ENCODE measurements at places on chromosomes 7 and 10.

- no peak for DNase-seq
These were observed 42.8 kb upstream of the POM121L12 start for GRCh38 chr7:52992479-52993162.

GRCh38 chr10:12941966-12942365 lies 59.5 kb downstream of the CCDC3 start:
- no peak for DNase-seq

DNA sequence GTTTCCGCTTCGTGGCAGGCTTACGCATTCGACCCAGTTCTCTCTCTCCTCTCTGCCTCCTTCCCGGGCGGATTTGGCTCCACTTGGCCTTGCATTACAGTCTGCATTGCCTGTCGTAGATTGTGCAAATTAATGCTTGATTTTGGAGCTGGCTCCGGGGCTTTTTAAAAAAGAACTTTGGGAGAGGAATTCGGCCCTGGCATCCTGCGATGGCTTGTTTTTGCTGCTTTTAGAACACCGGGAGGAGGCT lies 767 bp downstream of the EIF4EBP2 start:
- DNase-seq = no peak

GRCh38 chr7:95421000-95421846 lies 13.6 kb downstream of the PON2 start:
- no peak for DNase-seq

DNA sequence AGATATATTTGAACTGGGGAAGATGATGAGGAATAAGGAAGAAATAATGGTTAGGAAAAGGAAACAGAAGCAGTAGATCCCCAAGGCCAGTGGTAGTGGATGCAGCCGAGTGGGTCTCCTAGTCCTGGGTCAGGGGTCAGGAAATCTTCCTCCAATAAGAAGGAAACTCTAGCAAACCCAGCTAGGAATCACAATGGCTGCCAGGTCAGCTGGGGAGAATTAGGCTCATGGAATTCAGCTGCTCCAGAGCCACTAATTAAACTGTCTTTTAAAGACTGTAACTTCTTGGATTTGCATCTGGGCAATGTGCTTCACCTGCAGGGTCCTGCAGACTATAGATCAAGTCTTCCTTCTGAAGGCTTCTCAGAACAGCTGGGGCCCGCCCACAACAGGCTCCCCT lies 644.4 kb downstream of the KCNMA1 start:
- DNase-seq = no peak

DNA sequence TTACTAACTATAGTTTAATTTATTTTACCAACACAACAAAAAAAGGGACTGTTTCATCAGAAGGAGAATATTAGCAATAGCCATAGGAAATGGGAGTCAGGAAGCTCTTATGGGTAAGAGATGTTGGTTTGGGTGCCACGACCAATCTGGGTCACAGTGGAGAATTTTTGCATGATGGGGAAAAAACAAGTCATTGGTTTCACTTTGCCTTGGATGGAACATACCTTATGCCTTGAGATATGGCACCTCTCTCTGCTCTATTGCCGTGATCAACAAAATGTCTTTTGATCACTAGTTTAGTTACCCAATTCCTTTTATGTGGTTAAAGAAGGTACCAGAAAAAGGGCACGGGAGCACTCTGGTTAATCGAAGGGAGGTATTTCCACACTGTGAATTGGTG lies 48.2 kb downstream of the PNLIPRP3 start:
- DNase-seq = no peak

GRCh38 chr7:30761214-30762156 lies 9.6 kb downstream of the INMT start:
- no peak for DNase-seq

GRCh38 chr10:112421731-112422130 lies 25.0 kb downstream of the ZDHHC6 start:
- DNase-seq = no peak

DNA sequence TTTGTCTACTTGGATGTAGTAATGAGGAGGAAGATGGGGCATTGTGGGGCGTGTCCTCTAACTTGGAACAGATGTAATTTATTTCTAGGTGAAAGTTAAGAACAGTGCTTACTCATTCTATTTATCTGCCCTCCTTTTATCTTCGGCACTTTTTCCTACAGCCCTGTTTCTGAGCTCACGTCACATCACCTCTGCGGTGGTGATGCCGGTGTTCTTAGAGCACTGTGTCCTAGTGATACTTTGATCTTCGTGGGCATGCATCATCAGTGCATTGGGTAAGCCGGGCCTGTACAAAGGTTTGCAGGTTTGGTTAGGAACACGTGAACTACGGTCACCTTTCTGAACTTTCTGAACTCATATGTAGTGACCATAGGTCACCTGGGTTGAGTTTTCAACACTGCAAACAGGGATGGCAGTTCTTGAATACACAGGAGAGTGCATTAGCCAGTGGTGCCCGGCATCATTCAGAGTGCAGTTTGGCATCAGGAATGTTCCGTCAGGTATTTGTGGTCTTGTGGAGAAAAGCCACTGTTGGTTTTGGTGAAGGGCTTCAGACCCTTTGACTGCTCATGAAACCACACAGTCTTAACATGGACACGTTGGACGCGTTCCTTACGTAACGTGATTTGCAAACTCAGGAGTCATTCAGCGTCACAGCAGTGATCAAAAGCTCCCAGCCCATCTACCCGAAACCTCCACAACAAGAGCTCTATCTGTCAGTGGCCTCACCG lies 5.6 kb downstream of the POR start:
- no peak for DNase-seq

DNA sequence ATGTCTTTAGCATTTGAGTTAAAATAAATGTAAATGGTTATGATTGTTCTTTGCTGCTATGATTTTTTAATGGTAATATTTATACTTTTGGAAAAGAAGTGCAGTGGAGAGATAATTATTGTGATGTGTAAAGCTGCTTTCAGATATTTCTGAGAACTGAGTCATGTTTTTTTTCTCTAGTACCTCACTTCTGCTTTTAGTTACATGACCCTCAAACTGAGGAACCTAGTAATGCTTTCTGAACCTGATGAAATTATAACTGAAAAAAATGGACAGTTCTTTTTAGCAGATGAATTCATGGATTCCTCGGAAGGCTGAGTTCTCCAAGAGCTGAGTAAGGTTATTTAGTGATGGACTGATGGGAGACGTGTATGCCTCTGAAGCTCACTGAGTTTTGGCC lies 167.8 kb downstream of the CDCA7L start:
- DNase-seq = no peak

DNA sequence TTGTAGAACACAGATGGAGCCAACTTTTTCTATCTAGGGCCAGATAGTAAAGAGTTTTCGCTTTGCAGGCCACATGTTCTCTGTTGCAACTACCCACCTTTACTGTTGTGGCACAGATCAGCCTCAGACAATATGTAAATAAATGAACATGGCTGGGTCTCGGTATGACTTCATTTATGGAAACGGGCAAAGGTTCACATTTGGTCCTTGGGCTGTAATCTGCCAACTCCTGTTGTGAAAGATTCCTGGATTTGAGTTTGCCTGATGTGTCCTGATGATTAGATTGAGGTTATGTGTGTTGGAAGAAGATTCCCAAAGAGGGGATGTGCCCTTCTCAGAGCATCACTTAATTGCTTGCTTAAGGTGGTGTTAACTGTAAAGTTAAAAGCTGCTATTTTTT lies 38.2 kb downstream of the RBM20 start:
- DNase-seq = no peak

DNA sequence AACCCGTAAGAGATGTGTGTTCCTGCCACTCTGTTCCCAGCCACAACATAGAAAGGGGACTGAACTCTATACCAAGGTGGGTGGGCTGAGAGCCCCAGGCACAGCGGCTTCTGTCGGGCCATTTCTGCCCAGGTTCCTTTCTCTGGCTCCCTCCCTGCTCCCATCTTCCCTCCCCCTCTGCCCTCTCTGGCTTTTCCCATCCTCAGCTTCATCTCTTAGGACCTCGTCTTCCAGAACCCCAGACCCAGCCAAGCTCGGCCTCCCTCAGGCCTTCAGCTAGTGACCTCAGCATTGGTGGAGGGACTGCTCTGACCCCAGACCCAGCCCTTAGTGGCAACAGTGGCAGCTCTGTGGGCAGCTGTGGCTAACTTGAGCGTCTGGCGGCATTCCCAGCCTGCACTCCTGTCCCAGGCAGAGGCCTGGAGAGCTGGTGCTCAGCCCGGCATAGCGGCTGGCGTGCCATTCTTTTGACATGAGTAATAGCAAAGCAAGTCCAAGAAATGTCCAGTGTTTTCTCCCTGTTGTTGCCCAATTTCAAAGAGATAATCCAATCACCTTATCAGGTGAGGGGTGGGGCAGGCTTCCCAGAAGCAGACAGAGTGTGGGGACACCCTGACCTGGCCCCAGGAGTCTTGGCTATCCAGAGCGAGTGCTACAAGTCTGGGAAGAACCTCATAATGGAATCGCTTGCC lies 15.9 kb downstream of the PTPRE start:
- DNase-seq = no peak

DNA sequence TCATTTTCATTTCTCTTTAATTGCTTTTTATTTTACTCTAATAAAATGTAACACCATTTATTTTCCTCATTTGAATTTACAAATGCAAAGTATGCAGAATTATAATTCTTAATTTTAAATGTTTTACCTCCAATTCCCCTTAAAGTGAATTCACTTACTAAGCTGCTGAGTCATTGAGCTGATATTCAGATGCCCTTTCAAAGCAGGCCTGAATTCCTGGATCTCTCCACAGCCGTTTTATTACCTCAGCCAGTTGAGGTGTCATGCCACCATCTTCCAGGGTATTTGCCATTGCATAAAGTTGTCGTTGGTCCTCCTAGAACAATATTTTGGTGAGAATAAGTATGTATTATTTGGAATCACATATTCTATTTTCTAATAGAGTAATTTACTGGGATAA lies 33.2 kb downstream of the GNAT3 start:
- no peak for DNase-seq

DNA sequence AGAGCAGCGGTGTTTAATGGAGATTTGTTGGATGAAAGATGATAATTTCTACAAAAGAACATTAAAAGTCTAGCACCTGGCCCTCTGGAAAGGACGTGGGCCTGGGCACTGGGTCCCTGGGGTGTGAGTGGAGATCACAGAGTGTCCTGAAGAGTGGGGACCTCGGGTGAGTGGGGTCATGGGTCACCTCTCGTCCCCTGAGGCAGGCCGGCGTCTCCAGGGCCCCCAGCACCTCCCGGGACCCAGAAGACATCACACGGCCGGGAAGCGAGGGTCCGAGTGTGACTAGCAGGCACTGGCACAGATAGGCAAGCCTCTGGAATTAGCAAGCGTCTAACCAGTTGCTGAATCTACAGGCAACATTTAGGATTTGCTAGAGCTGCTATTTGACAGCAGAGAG lies 257.2 kb downstream of the MAD1L1 start:
- no peak for DNase-seq

GRCh38 chr10:85262992-85263391 lies 934.6 kb downstream of the CCSER2 start:
- no peak for DNase-seq

GRCh38 chr10:102413053-102413705 lies 5.4 kb downstream of the PSD start:
- DNase-seq = no peak

DNA sequence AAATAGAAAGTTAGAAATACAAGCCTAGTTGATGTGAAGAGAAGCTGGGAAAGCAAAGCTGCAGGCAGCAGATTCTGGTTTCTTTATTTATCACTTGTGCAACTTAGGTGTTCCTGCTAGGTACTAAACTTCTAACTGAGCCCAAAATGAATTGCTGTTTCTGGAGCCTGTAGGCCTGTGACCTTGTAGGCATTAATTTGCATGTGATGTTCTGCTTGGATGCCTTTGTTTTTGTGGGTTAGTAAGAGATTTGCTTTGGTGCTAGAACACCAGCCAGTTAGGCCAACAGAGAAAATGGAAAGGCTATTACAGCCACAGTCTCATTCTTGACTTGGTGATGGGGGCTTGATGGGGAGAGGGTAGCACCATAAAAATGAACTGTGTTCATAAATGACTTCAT lies 370.7 kb downstream of the PPP1R3A start:
- no peak for DNase-seq

GRCh38 chr7:5657901-5658300 lies 123.6 kb downstream of the RNF216 start:
- DNase-seq = no peak

GRCh38 chr7:1290026-1290678 lies 57.5 kb downstream of the UNCX start:
- DNase-seq = no peak

DNA sequence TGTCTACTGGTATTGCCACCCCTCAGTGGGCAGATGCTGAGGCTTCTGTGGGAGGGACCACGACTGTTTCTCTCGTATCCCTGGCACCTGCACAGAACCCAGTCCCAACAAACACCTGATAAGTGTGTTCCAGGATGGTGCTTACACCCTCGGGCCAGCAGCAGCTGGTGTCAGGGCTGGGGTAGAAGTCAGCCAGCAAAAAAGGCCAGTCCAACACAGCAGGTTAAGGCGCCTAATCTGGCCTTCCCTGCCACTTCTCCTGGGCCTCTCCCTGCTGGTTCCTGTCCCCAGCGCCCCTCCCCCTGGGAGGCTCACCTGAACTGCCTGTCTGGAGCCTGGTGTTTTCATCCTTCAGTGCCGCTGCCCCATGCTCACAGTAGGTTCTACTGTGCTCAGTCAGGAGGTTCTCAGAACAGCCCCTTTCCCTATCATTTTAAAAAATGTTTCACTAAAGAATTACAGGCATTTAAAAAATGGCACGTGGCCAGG lies 20.0 kb downstream of the PODXL start:
- DNase-seq = no peak

DNA sequence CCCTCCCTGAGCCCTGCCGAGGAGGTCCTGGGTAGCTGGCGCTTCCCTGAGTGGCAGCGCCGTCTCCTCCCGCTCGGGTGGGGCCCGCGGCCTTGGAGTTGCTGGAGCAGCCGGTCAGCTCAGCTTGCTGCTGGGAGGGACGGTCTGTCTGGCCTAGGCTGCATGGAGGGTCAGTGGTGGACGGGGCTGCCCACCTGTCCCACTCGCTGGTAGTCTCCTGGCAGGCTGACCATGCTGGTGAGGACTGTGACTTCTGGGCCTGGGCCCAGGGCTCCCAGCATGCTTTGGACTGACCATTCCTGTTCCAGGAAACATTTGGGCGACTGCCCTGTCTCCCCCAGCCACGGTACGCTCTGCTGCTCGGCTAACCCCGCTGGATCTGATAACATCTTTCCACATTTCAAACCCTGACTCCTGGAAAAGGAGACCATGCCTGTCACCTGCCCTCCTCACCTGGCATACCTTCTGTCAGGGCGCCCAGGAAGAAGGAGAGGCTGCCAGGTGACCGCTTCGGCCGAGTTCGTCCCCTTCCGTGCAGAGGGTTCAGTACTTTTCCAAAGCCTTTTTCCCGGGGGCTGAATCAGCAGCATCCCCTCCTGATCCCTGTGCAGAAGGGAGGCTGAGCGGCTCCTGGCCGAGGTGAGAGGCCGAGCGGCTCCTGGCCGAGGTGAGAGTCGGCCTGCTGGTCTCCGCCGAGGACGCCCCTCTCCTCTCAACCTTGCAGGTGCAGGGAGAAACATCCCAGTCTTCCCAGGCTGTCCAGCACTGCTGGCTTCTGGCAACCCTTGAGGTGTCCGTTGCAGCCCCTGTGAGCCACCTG lies 43.4 kb downstream of the FAM20C start:
- DNase-seq = no peak

DNA sequence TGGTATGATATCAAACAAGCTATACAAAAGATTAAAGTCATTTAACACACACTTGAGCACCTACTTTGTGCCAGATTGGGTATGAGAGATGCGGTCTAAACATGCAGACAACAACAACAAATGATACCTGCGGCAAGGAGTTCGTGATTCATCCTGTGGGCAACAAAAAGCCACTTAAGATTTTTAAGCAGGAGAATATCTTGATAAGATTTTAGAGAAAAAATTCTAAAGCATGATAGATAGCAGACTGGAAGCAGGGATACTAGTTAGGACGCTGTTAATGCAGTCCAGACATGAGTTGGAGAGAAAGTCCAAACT lies 1.6 kb upstream of the KBTBD2 start:
- DNase-seq = no peak

Measured in stimulated activated CD8-positive, alpha-beta memory T cell treated with anti-CD3 and anti-CD28 coated beads, Interleukin-2, amount 100 ng/mL, for 1 hour (primary cell).